NCI-H1417 (cell line): ENCODE measurements at places on chromosomes 7 and 10.

DNA sequence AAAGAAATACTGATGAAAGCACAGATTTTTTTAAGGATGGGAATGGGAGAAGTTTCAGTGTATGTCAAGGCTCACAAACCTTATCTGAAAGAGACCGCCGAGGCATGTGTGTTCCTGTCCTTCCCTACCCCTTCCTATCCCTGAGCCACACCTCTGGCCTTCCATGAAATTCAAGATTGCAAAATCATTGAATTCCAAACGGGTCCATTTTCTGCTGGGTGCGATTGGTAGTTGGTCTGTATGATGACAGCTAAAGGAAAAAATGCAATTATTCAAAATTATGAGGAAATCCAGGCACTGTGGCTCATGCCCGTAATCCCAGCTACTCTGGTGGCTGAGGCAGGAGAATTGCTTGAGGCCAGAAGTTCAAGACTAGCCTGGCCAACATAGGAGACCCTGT lies 170.1 kb downstream of the ARHGAP12 start:
- no peak for DNase-seq

GRCh38 chr10:130709415-130709814 lies 573.2 kb downstream of the GLRX3 start:
- no peak for DNase-seq

GRCh38 chr7:106590209-106590816 lies 70.6 kb downstream of the CCDC71L start:
- DNase-seq, result no peak

GRCh38 chr7:29480451-29480850 lies 83.2 kb upstream of the PRR15 start:
- no peak for DNase-seq

DNA sequence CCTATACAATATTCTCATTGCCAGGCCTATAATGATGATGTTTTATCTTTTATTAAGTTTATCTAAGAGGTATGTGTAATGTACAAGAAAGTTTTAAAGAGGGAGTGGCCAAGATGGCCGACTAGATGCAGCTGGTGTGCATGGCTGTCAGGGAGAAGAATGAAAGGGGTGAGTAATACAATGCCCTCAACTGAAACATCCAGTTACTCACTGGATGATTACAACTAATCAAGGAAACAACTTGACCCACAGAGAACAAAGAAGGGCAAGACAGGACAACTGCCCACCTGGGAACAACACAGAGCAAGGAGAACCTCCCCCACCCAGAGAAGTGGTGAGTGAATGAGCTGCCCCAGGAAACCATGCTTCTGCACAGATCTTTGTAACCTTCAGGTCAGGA lies 880.0 kb upstream of the LRRTM3 start:
- no peak for DNase-seq

GRCh38 chr7:68535266-68535665 lies 1063.0 kb upstream of the AUTS2 start:
- no peak for DNase-seq

- DNase-seq, result no peak
Measured at GRCh38 chr10:55397777-55398496, 596.9 kb upstream of the PCDH15 start.

DNA sequence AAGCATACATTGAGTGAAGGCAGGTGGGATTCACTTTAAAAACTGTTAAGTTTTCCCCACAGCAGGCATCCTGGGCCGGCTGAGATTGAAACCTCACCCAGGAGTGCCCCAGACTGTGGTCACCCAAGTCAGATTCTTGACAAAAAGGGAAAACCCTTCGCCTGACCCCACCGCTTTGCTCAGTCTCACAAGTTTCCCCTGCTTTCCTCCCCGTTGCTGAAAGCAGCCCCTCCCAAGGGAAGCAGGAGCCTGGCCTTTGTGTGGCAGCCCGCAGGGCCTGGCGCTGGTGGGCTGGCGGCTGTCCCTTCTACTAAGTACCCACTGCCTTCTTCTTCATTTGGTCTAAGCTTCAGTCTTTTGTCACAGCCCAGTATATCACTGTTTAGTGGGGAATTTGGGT lies 16.0 kb downstream of the RNF32 start:
- DNase-seq, result no peak

DNA sequence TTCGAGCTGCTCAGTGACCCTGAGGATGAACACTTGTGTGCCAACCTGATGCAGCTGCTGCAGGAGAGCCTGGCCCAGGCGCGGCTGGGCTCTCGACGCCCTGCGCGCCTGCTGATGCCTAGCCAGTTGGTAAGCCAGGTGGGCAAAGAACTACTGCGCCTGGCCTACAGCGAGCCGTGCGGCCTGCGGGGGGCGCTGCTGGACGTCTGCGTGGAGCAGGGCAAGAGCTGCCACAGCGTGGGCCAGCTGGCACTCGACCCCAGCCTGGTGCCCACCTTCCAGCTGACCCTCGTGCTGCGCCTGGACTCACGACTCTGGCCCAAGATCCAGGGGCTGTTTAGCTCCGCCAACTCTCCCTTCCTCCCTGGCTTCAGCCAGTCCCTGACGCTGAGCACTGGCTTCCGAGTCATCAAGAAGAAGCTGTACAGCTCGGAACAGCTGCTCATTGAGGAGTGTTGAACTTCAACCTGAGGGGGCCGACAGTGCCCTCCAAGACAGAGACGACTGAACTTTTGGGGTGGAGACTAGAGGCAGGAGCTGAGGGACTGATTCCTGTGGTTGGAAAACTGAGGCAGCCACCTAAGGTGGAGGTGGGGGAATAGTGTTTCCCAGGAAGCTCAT lies 1.1 kb downstream of the DDIT4 start:
- peak; percentile 31 for DNase-seq

DNA sequence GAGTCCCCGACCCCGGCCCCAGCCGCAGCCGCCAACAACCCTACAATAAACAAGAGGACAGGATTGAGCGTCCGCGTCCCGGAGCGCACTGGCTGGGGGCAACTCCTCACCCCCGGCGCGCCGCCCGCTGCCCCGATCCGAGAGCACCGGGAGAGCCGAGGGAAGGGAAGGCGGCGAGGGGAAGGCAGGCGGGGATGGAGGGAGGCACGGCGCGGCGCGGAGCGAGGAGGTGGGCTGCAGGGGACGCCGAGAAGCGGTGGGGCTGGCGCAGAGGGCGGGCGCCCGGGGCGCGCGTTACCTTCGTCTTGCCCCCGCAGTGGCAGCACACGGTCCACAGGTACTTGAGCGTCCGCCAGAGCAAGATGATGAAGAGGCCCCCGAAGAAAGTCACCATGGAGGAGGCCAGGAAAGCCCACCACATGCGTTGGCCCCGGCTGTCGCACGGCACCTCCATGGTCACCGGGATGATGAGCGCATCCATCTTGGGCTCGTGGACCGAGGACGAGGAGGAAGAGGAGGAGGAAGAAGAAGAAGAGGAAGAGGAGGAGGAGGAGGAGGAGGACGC lies 559 bp downstream of the KCNMA1 start:
- DNase-seq, result no peak

GRCh38 chr7:42617071-42617765 lies 294.7 kb downstream of the C7orf25 start:
- no peak for DNase-seq

DNA sequence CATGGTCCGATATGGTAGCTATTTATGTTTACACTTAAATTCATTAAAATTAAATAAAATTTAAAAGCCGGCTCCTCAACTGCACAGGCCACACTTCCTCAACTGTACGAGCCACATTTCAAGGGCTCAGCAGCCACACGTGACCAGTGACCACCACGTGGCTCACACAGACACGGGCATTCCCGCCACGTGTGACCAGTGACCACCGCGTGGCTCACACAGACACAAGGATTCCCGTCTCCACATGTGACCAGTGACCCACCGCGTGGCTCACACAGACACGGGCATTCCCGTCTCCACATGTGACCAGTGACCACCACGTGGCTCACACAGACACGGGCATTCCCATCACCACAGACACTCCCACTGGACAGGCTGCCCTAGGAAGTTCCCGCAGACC lies 91.3 kb downstream of the PDGFA start:
- no peak for DNase-seq

GRCh38 chr7:98051118-98051744 lies 55.4 kb upstream of the LMTK2 start:
- peak; percentile 96 for DNase-seq

GRCh38 chr7:140541513-140542227 lies 62.4 kb upstream of the MKRN1 start:
- DNase-seq, result peak; percentile 96

DNA sequence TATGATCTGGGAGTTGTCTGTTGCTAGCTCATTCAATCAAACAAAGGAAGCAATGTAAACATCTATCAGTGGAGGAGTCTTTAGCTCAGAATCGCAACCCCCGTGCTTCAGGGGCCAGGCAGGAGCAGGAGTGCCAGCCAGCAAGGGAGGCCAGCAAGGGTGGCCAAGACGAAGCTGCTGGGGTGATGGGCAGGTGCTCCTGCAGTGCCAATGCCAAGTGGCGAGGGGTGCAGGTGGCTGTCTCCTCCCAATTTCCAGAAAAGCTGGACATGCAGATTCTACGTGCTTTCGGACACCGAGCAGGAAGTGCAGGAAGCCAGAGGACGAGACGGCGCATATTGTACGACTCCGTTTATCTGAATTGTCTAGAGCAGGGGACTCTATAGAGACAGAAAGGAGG lies 48.1 kb upstream of the EBF3 start:
- DNase-seq, result no peak

- DNase-seq, result peak; percentile 49
Measured at GRCh38 chr10:20858292-20859124, 38.6 kb downstream of the NEBL start.

DNA sequence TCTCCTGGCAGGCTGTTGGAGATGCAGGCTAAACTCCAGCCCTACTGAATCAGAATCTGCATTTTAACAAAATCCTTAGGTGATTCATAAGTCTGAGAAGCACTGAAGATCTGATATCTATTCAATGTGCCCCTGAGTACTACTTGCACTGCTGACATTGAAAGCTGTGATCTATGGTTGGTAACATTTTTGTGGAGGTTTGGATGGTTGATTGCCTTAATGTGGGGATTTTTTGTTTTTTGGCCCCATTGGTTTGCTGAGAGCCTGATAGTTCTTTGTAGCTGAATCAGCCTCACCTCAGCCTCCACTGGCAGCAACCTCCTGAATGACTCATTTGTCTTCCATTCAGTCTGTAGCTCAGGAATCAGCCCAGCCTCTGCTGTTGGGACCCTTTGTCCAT lies 14.7 kb upstream of the LRRN3 start:
- no peak for DNase-seq

DNA sequence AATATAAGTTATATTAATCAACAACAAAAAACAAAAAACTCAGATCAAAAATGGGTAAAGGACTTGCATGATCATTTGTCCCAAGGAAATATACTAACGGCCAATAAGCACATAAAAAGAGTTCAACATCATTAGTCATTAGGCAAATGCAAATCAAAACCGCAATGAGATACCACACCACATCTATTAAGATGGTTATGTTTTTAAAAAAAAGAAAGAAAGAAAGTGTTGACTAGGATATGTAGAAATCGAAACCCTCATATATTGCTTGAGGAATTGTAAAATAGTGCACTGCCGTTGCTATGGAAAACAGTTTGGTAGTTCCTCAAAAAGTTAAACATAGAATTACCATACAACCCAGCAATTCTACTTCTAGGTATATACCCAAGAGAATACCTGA lies 39.4 kb upstream of the CTNNA3 start:
- no peak for DNase-seq

DNA sequence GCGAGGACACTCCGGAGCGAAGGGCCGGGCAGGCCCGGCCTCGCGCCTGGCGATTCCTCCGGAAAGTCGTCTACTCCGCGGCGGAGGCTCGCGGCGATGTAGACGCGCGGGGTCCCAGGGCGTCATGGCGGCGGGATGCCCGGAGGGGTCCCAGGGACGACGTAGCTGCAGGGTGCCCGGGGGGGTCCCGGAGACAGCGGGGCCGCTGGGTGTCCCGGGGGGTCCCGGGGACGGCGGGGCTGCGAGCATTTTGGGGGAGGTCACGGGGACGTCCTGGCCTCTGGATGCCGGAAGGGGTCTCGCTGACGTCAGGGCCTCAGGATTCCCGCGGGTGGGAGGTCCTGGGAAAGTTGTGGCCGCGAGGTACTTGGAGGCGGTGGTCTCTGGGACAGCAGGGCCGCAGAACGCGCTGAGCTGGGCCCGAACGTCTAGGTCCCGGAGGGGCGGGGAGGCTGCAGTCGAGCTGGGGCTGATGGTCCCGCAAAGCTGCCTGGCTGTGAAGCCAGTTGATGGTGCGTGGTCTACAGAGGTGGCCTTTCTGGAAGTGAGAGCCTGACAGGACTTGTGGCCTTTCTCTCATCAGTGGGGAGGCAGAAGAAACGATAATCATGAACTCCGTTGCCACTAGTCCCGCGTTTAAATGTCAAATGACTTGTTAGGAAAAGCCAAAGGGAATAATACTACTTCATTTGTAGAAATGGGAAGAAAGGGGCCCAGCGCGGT lies 637 bp downstream of the HSPA14 start:
- no peak for DNase-seq

GRCh38 chr7:7861211-7861633 lies 107.4 kb upstream of the GLCCI1 start:
- DNase-seq, result peak; percentile 88

DNA sequence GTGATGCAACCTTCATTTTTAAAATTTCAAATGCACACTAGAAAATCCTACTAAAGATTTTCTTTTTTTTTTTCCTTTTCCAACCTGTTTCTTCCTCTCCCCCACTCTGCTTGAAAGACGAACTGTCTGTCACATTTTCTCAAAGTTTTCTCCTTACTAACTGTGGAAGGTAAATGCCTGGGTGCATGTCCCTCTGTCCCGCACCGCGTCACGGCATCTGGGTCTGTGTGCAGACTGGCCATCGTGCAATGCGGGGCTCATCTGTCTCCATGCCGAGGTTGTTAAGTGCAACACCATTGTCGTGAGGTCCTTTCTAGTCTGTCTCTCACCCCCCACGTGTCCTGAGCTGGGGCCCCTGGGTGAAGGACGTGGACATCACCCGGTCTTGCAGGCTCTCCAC lies 28.4 kb downstream of the PFKFB3 start:
- DNase-seq, result no peak

- DNase-seq, result no peak
Measured at GRCh38 chr10:71530781-71531180, 134.1 kb downstream of the CDH23 start.

DNA sequence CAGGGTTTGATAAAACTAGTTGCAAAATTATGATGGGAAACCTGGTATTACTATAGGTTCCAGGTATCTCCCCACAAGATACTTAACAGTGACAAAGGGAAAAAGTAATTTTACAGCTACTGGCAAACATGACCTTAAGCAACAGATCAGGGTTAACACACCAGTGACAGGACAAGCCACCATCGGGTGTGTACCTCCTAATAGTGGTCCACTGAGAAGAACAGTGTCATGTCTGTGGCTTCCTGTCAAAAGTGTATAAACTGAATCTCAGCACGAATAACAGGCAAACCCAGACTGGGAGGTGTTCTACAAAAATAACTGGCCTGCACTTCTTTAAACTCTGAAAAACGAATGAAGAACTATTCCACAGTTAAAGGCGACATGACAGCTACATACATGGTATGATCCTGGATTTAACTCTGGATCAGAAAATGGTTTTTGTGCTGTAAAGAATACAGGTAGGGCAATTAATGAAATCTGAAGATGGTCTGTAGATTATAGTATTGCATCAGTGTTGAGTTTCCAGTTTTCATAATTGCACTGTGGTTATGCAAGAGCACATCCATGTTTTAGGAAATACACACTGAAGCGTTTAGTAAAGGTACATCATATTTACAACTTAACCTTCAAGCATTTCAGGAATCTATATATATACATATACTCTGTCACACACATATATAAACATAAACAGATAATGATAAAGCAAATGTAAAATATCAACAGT lies 32.0 kb upstream of the ARMS2 start:
- DNase-seq, result no peak
